ENCODE measurements at places on chromosomes 1 and 21.
A peak's percentile ranks its signal among the peaks of the same experiment; 100 is the strongest.

GRCh38 chr1:206736878-206737728 lies 33.5 kb upstream of the IL19 start:
- DNase-seq, result no peak

DNA sequence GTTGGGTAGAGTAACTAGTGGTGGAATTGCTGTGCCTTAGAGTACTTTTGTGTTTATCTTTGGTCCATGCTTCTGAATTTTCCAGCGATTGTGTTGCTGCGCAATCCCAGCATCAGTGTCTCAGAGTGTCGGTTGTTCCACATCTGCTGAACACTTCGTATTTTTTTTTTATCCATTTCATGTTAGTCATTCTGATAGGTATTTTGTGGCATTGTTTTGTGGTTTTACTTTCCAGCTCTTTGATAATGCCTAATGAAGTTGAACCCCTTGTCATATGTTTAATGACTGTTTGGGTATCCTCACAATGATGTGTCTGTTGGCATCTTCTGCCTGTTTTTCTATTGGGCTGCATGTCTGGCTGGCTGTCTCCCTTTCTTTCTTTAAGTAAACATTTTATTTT lies 13.6 kb downstream of the TUFT1 start:
- DNase-seq, result no peak

GRCh38 chr21:14453339-14454015 lies 70.5 kb upstream of the HSPA13 start:
- DNase-seq, result no peak

GRCh38 chr1:205244384-205244783 lies 16.6 kb downstream of the TMCC2 start:
- no peak for DNase-seq

GRCh38 chr21:43362915-43363314 lies 64.0 kb downstream of the SIK1 start:
- no peak for DNase-seq

GRCh38 chr21:16743317-16743716 lies 769.5 kb upstream of the CXADR start:
- no peak for DNase-seq

DNA sequence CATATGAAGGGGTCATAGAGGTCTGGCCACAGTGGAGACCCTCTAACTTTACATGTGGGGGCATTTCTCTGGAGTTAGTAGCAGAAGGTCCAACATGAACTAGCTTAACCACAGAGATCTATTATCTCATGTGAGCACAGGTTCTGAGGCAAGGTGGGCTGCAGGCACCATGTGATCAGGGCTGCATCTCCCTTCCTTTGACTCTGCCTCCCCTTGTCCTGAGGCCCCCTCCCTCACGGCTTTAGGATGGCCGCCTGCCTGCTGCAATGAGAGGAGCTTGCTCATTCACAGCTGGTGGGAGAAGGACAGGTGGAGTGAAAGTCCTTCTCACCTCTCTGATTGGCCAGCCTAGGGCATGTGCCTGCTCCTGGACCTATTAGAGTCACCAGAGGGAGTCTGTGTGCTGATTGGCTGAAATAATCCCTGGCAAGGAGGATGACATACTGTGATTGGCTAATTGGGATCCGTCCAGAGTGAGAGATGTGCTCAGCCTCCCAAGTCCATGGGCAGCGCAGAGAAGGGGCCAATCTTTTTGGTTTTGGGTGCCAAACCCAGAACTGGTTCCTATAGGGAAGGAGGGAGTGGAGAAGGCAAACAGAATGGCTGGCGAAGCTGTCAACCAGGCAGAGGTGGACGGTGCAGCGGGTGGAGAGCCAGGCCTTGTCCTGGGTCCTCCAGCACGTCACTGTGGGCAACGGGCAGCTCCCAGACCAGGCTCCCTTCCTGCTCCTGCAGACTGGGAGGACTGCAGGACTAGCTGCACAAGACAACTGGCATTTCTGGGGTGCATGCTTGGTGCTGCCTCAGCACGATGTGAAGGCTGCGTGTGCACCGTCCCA lies 39.4 kb upstream of the C1orf174 start:
- no peak for DNase-seq

DNA sequence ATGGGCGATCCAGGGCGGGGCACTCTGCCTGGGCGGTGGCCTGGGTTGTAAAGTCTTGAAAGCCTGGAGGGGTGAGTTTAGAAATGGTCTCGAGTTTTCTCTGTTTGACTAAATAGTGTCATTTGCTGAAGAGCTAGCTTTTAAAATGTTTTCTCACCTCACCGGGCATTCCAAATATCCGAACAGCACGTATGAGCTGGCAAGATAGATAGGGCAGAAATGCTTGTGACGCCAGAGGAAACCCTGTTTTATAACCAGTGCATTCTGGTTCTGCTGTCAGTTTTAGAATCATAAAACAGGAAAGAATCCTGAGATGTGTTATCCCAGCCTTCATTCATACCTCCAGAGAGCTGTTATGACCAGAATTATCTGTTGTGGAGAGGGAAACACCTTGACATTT lies 725 bp downstream of the RTCA start:
- DNase-seq, result no peak

GRCh38 chr1:109579491-109579890 lies 31.1 kb downstream of the GNAI3 start:
- DNase-seq, result no peak

- peak; percentile 42 for DNase-seq
Measured at GRCh38 chr1:155174324-155175280, 953 bp downstream of the TRIM46 start.

GRCh38 chr1:8122477-8123407 lies 96.6 kb upstream of the ERRFI1 start:
- no peak for DNase-seq

DNA sequence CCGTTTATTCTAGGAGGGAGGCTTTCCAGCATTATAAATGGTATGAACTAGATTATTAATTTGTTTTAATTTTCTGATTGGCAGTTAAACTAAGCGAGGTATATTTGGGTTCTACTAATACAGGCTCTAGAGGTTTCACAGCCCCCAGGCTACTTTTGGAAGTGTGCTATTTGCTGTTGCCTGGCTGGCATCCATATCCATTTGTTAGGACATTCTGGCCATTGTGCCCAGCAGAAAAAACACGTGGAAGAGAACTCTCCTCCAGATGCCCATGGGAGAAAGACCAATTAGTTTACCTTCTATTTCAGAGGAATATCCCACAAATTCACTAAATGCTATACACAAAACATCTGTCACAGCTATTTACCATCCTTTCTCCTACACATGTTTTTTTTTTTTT lies 29.3 kb downstream of the MACO1 start:
- DNase-seq, result no peak

- DNase-seq, result no peak
Measured at GRCh38 chr1:67748630-67749029, 63.6 kb downstream of the GADD45A start.

GRCh38 chr1:58548371-58548770 lies 1.8 kb upstream of the OMA1 start:
- DNase-seq, result no peak

DNA sequence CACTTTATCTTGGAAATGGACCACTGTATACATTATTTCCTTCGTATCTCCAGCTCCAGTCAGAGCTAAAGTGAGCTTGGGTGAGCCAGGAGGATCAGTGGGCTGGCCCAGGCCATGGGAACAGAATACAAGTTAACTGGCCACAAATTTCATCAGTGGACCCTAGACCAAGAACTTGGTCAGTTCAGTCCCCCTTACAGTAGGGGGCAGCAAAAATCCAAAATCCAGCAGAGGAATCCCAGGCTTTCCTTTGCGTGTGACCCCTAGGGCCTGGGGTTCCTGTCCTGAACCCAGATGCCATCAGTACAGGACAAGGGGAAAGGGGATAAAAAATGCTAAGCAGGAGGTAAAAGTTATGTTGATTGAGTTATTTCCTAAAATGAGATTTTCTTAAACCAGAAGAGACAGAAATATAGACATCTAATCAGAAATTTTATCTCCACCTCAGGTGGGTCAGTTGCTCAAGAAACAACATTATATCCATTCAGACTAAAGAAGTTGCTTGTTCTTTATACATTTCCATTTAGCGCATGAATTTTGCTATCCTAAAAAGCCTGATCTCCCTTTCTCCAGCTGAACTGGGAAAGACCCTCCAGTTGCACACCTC lies 24.1 kb upstream of the LCE5A start:
- DNase-seq, result no peak

DNA sequence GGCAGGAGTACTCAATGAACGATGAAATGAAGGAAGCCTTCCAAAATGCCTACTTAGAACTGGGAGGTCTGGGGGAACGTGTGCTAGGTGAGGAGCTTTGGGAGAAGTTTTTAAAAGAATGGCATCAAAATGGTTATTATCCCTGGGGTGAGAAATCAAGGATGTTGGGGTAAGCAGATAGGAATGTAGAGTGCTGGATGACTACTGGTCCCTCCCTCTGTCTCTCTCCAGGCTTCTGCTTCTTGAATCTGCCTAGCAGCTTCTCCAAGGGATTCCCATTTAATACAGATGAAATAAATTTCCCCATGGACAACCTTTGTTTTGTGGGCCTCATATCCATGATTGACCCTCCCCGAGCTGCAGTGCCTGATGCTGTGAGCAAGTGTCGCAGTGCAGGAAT lies 19.0 kb upstream of the CASQ1 start:
- DNase-seq, result no peak

- DNase-seq, result no peak
Measured at GRCh38 chr1:170674239-170674638, 10.3 kb downstream of the PRRX1 start.

DNA sequence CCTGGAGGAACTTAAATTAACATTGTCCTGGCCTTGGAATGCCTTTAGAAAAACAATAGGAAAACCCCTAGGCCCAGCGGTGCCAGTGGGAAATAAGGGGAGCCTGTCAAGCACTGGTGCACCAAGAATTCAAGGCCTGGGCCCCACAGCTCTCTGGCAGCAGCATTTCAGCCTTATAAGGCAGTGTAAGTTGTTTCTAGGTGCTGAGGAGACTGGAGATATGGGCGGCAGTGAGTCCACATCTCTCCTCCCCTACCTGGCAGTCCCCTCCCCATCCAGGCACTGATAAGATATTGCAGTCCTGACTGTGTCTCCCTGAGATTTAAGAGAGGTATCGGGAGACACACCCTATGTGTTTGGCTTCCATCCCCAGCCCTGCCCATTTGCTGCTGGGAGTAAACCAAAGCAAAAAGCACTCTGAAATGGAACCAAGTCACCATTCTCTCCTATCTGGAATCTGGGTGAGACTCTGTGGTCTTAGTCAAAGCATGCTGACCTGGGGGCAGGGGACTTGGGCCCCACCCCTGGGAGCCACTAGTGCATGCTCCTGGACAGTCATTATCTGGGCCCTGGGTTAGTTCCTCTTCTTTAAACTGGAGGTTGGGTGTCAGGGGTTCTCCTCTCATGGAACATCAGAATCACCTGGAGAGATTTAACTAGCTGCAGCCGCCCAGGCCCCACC lies 30.5 kb downstream of the DEGS1 start:
- no peak for DNase-seq

GRCh38 chr1:182713939-182714338 lies 29.6 kb upstream of the RGS8 start:
- DNase-seq, result no peak

GRCh38 chr1:26388791-26389445 lies 16.4 kb upstream of the ZNF683 start:
- DNase-seq, result no peak

DNA sequence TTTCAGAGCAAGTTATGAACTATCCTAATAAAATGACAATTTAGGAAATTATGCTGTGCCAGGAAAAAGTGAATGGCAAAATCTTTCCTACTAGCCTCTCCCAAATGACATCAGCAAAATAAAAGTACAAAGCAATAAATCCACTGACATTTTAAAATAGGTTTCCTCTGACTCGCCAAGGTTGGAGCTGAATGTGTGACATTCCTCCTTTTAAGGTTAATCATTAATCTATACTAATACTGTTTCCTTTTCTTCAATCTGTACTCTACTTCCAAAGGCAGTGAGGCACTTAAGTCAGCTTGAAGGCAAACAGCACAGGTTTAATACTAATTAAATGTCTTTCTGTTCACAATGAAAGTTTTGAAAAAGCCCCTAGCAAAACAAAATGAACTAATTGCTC lies 15.7 kb downstream of the RNF19B start:
- DNase-seq, result no peak

DNA sequence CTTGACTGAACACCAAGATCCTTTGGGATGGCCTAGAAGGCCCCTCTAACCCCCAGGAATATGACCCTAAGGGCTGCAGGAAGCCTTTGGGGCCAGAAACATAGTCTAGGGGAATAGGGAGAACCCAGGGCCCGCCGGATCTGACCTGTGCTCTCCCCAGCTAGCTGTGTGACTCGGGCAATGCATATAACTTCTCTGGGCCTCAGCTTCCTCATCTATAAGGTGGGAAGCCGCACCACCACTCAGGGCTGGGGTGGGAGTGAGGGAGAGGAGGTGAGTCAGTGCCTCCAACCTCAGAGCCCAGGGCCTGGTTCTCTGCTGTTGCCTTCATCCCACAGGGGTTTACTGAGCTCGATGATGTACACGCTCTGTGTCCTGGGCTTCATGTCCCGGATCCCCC lies 434.4 kb downstream of the PTPRU start:
- no peak for DNase-seq

DNA sequence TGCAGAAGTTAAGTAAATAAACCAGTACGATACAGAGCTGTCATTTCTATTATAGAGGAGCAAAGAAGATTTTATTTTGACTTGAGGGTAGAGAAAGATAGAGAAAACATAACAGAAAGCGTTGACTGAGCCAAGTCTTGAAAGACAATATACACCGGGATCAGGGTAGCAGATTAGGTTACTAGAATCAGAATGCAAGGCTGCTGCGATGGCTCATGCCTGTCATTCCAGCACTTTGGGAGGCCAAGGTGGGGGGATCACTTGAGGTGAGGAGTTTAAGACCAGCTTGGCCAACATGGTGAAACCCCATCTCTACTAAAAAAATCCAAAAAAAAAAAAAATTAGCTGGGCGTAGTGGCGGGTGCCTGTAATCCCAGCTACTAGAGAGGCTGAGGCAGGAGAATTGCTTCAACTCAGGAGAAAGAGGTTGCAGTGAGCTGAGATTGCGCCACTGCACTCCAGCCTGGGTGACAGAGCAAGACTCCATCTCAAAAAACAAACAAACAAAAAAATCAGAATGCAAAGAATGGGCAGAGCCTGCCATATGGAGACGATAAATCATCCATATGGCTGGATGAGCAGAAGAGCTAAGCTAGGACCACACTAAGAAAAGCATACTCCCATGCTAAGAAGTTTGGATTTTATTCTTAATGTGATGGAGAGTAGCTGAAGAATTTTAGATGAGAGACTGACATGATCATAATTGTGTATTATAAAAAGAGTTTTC lies 9.9 kb upstream of the ABCD3 start:
- DNase-seq, result no peak

DNA sequence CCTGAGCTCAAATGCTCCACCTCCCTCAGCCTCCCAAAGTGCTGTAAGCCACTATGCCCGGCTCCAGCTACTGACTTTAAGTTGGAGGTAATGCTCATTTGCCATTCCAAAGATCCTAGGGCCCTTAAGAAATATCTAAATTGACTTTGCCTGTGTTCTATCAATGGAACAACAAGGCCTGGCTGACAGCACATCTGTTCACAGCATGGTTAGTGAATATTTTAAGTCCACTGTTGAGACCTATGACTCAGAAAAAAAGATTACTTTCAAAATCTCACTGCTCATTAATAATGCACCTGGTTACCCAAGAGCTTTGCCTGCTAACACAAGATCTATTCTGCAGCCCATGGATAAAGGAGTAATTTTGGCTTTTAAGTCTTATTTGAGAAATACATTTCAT lies 3.5 kb upstream of the SSX2IP start:
- no peak for DNase-seq

Data from stimulated activated CD4-positive, alpha-beta T cell treated with anti-CD3 and anti-CD28 coated beads, Interleukin-15, amount 100 ng/mL, for 48 hours (primary cell).